ENCODE measurements at places on chromosomes 16 and 17.
A peak's percentile ranks its signal among the peaks of the same experiment; 100 is the strongest.

- peak; percentile 92 for DNase-seq
These were observed at the start of gene CCDC40 for GRCh38 chr17:80035937-80036714. CCDC40 (plus strand) TSS chr17:80036642; CDS start chr17:80036663, 21 bp downstream.

GRCh38 chr17:36505171-36505570 lies 18.7 kb downstream of the ZNHIT3 start:
- no peak for DNase-seq

DNA sequence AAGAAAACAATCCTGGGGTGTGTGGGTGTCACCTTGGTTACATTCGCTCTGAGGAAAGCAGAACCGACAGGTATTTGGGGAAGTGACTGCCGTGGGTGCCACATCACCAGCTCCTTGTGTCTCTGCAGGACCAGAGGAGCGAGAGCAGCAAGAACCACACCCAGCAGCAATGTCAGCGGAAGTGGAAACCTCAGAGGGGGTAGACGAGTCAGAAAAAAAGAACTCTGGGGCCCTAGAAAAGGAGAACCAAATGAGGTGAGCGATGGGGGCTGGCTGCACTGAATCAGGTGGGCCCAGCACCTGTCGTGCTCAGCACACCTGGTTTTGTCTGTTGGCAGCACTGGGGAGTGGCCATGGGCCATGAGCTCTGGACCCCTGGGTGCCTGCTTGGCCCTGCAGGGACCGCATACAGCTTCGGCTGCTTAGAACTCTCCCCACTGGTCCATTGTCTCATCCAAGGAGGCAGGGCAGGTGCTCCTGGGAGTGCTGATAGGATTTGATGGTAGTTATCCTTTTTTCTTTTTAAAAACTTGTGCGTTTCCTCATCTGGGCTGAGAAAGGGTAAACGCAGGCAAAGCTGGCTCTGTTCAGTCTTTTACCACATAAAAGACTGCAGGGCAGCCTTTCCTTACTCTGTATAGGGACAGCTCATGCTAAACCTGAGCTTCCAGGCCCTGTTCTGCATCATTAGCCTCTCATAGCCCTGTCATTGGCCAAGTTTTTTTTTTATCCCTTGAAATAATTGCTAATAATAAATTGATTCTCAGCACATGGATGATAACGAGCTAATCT lies 29.4 kb downstream of the HMOX2 start:
- DNase-seq, result peak; percentile 77

DNA sequence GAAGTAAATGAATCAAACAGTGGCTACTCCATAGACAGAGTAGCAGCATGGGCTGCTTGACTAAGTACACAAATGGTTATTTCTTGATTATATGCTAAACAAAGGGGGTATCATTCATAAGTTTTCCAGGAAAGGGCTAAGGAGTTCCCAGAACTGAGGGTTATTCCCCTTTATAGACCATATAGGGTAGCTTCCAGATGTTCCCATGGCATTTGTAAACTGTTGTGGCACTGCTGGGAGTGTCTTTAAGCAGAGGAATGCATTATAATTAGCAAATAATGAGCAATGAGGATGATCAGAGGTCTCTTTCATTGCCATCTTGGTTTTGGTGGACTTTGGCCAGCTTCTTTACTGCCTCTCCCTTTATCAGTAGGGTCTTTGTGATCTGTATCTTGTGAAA lies 105.1 kb downstream of the CDH11 start:
- DNase-seq, result no peak

- DNase-seq, result no peak
These were observed 53.5 kb downstream of the ABR start for GRCh38 chr17:1126250-1126797.

- DNase-seq, result no peak
These were observed 30.8 kb downstream of the USP43 start for GRCh38 chr17:9676084-9676483.

- no peak for DNase-seq
These were observed 210.0 kb downstream of the FTO start for GRCh38 chr16:53913920-53914319.

DNA sequence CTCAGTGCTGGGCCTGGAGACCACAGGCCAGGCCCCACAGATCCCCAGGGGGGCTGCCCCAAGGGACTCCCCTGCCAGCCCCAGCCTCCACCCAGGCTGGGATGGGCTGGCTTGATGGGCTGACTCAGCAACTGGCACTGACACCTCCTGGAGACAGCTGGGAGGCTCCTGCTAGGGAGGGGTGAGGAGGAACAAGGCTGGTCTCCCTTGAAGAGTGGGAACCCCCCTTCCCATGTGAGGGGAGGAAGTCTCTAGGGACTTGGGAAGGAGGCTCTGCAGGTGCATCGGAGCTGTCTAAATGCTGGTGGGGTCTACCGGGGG lies 10.4 kb downstream of the NHERF1 start:
- DNase-seq, result peak; percentile 57

Data from GM13977 (cell line).